ENCODE measurements at places on chromosomes 3 and 15.
A peak's percentile ranks its signal among the peaks of the same experiment; 100 is the strongest.

DNA sequence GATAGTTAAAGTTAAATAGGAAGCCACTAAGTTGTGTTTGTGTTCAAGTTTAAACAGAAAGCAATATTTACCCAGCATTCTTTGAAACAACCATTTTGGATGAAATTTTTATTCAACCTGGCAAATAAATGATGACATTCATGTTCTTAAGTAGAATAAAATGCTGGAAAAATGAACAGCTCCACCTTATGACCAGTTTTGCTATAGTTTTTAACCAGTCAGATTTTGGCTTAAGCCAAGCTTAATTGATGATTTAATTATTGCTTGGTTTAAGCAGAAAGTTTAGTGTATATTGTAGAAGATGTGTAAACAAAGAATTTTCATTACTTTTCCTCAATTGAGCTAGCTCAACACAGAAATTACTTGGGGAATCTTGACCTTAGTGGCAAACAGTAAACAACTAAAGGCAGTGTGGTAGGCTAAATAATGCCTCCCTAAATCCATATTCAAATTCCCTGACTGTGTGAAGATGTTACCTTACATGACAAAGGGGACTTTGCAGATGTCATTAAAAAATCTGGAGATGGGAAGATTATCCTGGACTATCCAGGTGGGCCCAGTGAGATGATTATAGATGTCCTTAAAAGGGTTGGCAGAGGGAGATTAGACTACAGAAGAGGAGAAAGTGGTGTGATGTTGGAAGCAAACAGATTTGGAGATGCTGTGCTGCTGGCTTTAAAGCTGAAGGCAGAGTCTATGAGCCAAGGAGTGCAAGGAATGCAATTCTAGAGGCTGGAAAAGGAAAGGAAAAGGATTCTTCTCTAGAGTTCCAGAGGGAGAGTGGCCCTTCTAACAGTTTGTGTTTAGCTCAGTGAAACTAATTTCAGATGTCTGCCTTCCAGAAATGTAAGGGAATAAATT, 448.6 kb upstream of the GOLIM4 start:
- DNase-seq, result no peak

DNA sequence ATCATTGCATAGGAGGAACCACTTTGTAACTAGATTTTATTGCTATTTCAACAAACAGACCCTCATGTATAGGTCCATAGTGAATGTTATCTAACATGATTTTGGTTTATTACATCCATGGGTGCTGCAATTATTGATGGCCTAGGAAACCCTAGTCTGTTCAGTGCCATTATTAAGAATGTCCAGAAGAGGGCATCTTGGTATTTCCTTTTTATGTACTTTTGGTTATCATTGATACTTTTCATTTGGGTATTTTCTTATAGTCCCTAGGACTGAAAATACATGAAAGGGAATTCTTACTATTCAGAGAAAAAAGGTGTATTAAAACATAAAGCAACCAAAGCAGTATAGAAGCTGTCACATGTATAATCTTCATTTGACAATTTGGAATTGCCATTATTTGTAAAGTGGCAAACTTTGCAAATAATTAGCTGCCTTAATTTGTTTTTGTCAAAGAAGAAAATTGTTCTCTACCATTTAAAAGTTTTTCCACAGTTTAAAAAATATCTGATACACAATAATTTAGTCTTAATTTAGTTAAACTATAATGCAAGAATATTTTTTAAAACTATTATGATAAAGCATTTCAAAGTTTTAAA, 48.7 kb downstream of the CNOT10 start:
- DNase-seq, result peak; percentile 5

- no peak for DNase-seq
Measured at GRCh38 chr3:122985539-122985938, 42.0 kb downstream of the SEMA5B start.

GRCh38 chr3:191353022-191353777, 22.9 kb upstream of the UTS2B start:
- DNase-seq, result no peak

DNA sequence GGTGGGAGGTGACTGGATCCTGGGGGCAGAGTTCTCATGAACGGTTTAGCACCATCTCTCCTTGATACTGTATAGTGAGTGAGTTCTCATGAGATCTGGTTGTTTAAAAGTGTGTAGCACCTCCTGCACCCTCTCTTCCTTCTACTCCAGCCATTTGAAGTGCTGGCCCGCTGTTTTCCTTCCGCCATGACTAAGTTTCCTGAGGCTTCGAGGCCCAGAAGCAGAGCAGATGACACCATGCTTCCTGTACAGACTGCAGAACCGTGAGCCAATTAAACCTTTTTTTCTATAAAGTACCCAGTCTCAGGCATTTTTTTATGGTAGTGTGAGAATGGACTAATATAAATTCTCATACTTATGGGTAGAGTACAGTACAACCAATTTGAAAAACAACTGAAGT, 123.6 kb upstream of the BHLHE40 start:
- DNase-seq, result no peak

DNA sequence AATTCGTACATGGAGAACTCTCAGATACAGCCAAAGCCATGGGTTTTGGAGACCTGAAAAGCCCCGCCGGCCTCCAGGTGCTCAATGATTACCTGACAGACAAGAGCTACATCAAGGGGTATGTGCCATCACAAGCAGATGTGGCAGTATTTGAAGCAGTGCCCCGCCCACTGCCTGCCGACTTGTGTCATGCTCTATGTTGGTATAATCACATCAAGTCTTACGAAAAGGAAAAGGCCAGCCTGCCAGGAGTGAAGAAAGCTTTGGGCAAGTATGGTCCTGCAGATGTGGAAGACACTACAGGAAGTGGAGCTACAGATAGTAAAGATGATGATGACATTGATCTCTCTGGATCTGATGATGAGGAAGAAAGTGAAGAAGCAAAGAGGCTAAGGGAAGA, 23.5 kb downstream of the MYO5A start:
- no peak for DNase-seq

GRCh38 chr3:148023994-148024393, 614.8 kb downstream of the ZIC1 start:
- DNase-seq, result no peak

- DNase-seq, result no peak
Measured at GRCh38 chr3:46286947-46287565, 44.8 kb downstream of the CCR3 start.

DNA sequence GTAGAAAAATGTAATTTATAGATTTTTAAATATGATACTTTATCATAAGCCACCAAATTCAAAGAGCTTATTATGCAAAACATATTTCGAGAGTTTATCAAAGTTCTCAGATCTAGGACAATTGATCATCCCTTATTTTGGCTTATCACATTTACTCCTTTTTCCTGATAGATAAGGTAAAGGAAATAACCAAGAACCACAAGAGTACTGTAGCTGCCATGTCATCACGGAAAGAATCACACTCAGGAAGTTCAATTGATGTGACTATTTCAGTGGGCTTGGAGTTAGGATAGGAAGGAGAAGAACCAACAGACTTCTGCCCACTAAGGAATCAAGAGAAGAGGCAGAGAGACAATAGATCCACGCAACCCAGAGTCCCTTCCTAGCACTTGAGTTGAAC, 142.7 kb upstream of the TMCO5A start:
- DNase-seq, result no peak

DNA sequence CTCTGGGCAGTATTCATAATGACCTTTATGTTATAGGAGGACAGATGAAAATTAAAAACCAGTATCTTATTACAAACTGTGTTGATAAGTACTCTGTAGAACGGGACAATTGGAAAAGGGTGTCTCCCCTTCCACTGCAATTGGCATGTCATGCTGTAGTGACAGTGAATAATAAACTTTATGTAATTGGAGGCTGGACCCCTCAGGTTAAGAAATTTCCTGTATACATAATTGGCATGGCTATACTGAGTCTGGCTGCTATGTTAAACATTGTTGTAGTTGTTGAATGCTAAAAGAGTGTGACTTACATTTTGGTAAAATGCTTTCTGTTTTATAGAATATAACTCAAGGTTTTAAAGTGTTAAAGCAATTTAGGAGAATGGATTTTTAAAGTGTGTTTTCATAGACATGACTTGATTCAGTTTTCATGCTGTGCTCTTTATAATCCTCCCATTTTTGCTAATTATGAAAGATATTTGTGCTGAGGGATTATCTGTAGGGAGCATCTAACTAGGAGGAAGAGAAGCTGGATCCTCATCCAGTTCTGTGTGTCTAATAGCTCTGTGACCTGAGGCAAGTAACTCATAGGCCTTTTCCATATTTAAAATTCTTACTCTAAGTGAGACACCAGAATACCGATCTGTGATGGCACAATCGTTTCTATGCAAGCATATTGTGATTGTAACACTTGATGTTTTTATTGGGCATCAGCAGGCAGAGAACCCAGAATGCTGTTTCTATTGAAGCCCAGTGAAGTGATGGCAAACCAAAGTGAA, 13.0 kb downstream of the KBTBD12 start:
- no peak for DNase-seq

GRCh38 chr15:62119227-62119864, 45.7 kb downstream of the C2CD4B start:
- no peak for DNase-seq

- no peak for DNase-seq
Measured at GRCh38 chr3:184186184-184186901, at the start of gene ABCF3. Gene ABCF3 (plus strand): TSS chr3:184186199. CDS start chr3:184186208, 9 bp downstream.

GRCh38 chr3:20583648-20584047, 397.6 kb upstream of the SGO1 start:
- no peak for DNase-seq

- no peak for DNase-seq
Measured at GRCh38 chr3:16011376-16011775, 163.1 kb upstream of the GALNT15 start.

DNA sequence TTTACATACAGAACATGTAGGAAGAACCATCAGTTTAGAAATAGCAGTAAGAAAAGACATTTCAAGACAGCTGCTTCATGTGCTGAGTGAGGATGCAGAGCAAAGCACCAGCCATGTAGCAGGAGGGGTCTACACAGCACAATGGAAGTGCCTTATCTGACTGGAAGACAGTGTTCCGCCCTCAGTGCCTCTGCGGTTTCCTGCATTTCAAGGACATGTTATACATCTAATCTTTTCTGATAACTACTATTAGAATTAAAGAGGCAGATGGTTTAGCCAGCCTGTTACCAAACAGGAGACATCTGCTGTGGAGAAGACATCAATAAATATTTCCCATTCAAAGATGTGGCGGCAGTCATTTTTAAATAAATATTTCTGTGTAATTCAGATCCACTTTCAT, 10.6 kb downstream of the LSG1 start:
- no peak for DNase-seq

All from forelimb muscle (tissue), 1 donor.